ENCODE measurements at places on chromosomes 7 and 10. TPM values are rescaled to one million over a fixed set of nuclear protein-coding genes. Genes with fewer than 3 reads are reported as not detected.

- DNase-seq, result no peak
- no peaks in the 10 kb centered on the region for H3K27me3 ChIP-seq
- H3K4me3 ChIP-seq, result no peak overlapping the region
- H3K4me1 ChIP-seq, result no peaks in the 10 kb centered on the region
Measured at GRCh38 chr10:108545921-108546320, 1377.4 kb downstream of the XPNPEP1 start.

GRCh38 chr7:158716802-158717201 is 12.2 kb upstream of the NCAPG2 start:
- H3K27me3 ChIP-seq, result no peaks in the 10 kb centered on the region
- DNase-seq, result no peak
- no peak overlapping the region for H3K27ac ChIP-seq
- no peak overlapping the region for H3K4me3 ChIP-seq

GRCh38 chr10:9342885-9343570 is 1288.5 kb downstream of the GATA3 start:
- DNase-seq, result no peak
- H3K27me3 ChIP-seq, result no peaks in the 10 kb centered on the region
- no peak overlapping the region for H3K27ac ChIP-seq
- no peak overlapping the region for H3K4me3 ChIP-seq
- H3K36me3 ChIP-seq, result no peaks in the 10 kb centered on the region

The HOXA3 gene
- 0.37 TPM for polyA plus RNA-seq

The ABCB1 gene
- polyA plus RNA-seq, result 1.3 TPM

The IL2RA gene
- polyA plus RNA-seq, result 0.73 TPM

The SFTPD gene
- not detected for polyA plus RNA-seq

The NME8 gene
- polyA plus RNA-seq, result not detected

The LRRC17 gene
- polyA plus RNA-seq, result 2.7 TPM
